Amygdala (tissue), 56 donors: ENCODE measurements at places on chromosomes 4 and X.
A peak's percentile ranks its signal among the peaks of the same experiment; 100 is the strongest.

DNA sequence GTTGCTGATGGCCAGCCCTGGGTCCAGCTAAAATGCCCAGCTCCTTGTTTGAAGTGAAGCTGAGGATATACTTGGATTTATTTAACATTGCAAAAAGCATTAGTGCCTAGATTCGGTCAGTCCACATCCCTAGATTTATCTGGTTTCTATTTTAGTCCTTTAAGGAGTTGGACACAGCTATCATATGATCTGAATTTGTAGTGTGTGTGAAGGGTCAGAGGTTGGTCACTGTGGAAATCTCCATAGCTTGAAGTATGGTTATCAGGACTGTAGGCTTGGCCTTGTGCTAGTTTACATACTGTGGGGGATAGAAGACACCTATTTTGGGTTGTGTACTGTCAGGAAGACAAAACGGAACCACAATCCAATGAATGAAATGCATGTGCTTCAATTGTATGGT is 28.8 kb downstream of the NLGN3 start:
- no peak for DNase-seq

GRCh38 chr4:17009871-17010367 is 111.5 kb upstream of the LDB2 start:
- no peak for DNase-seq

DNA sequence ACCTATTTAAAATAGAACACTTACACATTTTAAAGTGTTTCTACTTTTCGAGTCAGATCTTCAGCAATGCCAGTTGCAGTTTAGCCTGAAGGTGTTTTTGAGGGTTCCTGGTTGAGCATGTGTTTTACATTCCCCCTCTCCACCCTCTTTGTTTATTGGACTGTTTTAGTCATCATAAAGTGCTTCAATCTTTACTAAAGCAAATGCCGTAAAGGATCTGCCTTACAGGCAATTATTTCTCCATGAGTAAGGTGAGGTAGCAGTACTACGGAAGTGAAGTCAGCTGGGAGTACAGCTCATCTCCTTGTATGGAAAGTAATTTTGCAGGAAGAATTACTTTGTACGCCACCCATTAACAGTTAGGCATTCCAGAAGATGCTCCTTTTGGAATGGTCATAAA is 36.9 kb downstream of the PDLIM5 start:
- DNase-seq: no peak

DNA sequence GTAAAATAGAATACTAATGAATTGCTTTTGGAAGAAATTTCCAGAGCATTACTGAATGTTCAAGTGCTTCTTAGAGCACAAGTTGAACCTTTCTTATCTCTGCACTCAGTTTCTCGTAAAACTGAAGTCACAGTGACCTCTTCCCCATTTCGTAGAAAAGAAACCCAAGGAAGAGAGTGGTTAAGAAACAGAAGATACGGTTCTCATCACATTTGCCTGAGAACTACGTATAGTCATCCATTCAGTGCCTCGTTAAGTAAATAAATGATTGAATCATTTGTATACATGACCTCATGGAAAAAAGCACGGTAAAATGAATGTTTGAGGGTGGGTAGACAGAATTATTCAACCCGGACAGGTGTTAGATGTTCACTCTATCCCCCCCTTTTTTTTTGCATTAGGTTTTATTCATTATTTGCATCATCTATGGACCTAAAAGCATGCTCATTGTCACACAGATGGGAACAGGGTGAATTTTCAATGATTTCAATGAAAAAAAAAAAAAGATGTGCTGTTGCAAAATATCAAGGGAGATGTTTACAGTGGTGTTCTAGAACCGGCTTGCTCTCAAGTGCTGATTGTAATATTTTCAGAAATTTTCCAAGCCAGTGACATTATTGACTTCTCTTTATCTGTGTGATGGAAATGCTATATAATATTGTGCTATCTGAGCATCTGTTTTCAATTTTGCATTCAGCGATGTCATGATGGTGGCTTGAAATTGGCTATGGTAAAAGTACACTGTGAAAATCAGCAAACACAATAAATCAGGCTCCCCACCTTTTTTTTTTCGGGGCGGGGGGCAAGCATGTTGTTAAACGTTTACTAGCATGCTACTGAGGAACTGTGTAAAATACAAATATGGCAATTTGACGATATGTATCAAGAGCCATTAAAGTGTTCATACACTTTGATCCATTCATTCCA is 4.3 kb downstream of the RHOH start:
- no peak for DNase-seq

DNA sequence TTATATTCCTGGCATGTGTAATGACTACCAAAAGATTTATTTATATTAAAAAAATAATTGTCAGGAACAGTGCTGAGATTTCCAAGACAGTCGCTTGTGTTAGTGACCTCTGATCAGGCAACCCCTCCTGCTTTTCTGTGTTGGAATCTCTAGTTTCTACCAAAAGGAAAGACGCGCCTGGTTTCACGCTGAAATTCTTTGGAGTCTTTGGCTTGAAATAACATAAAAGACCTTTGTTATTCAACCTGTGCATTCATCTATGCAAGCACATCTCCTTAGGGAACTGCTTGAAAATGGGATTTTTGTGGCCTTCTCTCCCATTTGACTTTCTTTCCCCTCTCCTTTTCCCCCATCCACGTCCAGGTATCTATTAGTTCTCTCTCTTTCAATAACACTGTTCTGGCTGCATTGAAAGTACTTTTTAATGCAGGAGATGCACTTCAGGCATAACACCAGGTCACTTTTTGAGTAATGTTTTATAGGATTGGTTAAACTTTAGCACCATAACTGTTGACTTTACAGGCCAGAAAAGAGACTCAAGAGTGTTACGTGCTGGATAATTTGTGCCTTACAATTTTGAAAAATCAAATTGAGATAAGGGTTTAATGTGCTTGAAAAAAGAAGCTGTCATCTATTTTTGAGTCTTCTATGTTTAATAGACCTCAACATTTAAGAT is 172.7 kb downstream of the GPAT3 start:
- no peak for DNase-seq

DNA sequence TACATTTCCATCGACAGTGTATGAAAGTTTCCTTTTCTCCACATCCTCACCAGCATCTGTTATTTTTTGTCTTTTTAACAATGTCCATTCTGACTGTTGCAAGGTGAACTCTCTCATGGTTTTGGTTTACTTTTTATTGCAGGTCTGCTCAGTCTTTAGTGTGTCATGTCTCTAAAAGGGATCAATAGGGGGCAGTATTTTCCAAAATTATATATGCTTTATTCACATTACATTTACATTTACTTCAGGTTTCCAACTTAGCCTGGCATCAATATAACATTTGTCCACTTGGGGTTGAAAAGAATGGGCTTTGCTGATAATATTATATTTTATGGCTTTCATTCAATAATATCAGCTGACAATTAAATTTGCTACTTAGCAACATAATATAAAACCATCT is 265.0 kb upstream of the SLITRK2 start:
- DNase-seq: no peak

- peak; percentile 20 for DNase-seq
Observed at GRCh38 chrX:93874554-93874953, 200.5 kb downstream of the FAM133A start.

- DNase-seq: no peak
Observed at GRCh38 chr4:70925899-70926635, 23.9 kb downstream of the MOB1B start.

DNA sequence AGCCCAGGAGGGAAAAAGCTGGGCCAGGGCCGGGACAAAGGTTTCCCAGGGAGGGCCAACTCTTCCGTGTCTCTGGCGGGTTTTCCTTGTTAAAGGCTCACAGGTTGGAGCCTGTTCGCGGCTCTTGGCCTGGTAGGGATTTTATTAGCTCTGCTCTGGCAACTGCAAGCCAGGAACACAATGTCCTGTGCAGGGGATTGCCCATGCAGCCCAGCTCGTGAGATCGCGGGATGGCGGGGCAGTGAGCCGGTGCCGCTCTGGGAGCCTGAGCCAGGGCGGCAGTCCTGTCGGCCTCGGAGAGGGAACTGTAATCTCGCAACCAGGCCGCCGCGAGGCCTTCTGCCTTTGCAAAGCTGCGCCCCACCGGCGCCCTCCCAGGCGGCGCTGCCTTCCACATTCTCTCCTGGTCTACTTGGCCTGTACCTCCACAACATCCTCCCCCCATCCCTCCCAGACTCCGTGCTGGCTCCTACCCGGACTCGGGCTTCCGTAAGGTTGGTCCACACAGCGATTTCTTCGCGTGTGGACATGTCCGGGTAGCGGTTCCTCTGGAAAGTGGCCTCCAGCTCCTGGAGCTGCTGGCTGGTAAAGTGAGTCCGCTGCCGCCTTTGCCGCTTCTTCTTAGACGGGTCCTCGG is 2.1 kb downstream of the PITX2 start:
- DNase-seq: no peak

DNA sequence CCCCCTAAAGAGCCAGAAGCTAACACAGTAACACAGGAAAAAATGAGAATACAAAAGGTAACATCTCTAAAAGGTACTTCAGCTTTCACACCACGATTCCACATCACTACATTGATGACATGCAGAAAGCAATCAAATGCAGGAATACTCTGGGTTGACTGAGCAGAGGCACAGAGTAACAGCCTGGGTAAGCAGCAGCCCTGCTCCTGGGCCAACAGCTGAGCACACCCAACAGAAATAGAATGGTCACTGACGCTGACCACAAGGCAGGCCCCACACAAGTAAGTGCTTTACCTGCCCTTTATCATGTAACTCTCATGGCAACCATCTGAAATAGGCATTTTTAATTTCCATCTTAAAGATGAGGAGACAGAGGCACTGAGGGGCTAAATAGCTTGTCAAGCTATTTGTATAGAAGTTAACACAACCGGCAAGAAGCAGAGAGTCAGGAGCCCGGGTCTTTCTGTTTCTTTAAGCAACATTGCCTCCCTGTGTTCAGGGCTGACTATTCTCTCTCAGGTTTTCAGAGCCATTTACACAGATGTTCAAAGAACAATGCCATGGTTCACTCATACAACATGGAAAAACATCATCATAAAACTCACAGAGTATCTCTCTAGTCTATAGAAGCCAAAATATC is 168.9 kb downstream of the ZNF674 start:
- no peak for DNase-seq

GRCh38 chr4:77990456-77990855 is 66.7 kb upstream of the FRAS1 start:
- no peak for DNase-seq

GRCh38 chrX:129755779-129756650 is 17.2 kb downstream of the XPNPEP2 start:
- DNase-seq: no peak

DNA sequence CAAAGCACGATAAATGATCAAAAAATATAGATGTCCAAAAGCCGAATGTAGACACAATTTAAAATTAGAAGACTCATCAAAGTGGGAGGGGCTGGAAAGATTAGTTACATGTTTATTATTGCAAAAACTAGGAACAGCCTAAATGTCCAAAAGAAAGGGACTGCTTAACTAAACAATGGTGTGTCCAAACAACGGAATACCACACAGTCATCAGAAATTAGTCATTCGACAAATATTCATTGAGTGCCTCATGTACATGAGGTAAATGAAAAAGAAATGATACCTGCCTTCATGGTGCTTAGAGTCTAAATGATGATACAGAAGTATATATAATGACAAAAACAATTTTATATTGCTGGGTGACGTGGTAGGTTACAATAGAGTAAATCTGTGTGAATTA is 139.7 kb downstream of the MAML3 start:
- no peak for DNase-seq

GRCh38 chr4:123506011-123506695 is 109.6 kb downstream of the SPRY1 start:
- no peak for DNase-seq

DNA sequence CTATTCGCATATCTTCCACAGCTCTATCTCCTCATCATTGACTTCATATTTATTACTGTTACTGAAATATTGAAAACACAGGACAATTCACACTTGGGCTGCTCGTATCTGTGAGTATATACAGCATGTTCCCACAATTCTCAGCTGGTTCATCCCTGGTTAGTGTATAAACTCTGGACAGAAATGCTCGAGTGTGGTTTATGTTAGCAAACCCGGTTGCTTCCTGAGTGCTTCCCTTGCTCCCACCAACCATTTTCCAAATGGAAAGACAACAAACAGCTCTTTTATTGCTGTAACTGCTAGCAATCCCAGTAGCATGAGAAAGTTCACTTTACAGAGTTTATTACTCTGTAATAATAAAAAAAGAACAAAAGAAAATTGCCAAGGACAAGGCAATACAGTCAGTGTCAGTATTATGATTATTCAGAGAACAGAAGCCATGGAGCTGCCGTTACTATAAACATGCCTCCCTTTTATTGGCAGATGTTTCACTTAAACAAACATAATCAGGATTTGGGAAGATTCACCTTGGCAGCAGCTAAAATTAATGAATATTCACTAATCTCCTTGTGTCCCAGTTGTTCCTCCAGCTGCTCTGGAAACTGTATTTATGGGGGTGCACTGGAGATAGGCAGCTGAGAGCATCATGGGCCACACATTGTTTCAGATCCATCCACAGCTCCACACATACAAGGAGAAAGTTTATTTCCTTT is 134.1 kb upstream of the GUCY1A1 start:
- DNase-seq: no peak

DNA sequence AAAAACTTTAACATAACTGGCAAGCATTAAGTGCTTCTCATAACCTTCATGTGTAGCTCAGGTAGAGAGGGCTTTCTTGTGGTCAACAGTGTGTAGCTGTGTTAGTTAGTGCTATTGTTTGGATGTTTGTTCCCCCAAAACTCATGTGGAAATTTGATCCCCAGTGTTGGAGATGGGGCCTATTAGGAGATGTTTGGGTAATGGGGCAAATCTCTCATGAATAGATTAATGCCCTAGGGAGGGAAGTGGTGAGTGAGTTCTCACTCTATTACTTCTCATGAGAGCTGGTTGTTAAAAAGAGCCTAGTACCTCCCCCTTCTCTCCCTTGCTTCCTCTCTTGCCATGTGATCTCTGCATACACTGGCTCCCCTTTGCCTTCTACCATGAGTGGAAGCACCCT is 16.5 kb upstream of the SLC25A43 start:
- DNase-seq: no peak

DNA sequence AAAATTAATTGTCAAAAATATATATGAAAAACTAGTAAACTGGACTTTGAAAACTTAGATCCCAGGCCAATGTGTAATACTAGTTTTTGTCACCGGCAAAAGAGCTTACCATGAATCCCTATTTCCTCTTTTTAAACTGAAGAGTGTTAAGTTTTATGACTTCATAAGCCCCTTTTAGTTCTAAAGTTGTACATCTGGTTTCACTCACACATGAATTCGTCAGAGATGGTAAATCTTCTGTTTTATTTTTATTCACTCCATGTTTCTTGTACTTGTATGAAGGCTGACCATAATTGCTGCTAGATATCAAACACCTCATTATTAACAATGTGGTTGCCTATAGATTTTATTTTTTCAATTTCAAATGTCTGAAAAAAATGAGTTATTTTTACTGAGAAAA is 827.9 kb downstream of the PCDH7 start:
- no peak for DNase-seq

- DNase-seq: no peak
Observed at GRCh38 chrX:14309431-14309830, 219.9 kb upstream of the GLRA2 start.

DNA sequence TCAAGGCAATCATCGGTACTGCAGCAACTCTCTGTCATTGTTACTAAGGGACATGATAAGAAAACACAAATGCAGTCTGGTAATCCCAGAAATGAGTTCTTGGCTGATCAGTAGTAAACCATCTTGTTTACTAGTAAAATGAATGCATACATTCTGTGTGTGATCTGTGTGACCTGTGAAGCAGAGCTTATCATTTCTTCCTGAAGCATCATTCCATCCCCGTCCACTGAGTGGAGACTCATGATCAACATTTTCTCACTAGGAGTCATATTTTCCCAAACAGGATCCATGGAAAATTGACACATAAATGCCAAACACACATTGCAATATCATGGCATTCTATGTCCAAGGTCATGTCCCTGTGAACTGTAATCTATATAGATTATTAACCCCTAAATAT is 226.1 kb downstream of the ANKRD50 start:
- no peak for DNase-seq

- DNase-seq: no peak
Observed at GRCh38 chr4:2448589-2448988, 20.3 kb upstream of the RNF4 start.
